ENCODE measurements at places on chromosomes 12 and 14.

DNA sequence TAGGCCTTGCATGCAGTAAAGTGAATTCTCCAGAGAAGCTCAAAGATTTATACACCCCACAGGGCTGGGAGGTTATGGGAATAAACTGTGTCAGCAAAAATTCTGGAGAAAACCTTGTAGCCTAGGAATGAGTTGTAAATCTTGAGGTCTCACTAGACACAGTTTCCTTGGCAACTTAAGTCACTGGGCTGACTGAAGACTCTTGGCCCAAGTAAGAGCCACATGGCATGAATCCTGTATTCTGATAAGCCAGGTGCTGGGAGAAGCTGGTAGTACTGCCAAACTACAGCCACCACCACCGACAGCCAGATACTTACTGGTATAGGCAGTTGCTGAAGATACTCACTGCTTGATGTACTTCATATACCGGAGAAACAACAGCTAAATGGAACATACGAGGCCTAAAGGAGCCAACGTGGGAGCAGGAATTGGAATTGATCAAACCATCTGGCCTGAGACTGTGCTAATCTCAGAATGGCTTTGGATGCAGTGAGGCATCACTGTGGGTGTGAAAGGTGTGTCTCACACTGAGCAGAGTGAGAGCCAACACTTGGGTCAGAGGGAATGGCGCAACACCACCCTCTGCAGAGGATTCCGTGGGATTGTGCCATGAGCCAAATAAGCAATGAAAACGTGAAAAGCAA is 102.8 kb upstream of the TMCC3 start:
- no peak for DNase-seq

DNA sequence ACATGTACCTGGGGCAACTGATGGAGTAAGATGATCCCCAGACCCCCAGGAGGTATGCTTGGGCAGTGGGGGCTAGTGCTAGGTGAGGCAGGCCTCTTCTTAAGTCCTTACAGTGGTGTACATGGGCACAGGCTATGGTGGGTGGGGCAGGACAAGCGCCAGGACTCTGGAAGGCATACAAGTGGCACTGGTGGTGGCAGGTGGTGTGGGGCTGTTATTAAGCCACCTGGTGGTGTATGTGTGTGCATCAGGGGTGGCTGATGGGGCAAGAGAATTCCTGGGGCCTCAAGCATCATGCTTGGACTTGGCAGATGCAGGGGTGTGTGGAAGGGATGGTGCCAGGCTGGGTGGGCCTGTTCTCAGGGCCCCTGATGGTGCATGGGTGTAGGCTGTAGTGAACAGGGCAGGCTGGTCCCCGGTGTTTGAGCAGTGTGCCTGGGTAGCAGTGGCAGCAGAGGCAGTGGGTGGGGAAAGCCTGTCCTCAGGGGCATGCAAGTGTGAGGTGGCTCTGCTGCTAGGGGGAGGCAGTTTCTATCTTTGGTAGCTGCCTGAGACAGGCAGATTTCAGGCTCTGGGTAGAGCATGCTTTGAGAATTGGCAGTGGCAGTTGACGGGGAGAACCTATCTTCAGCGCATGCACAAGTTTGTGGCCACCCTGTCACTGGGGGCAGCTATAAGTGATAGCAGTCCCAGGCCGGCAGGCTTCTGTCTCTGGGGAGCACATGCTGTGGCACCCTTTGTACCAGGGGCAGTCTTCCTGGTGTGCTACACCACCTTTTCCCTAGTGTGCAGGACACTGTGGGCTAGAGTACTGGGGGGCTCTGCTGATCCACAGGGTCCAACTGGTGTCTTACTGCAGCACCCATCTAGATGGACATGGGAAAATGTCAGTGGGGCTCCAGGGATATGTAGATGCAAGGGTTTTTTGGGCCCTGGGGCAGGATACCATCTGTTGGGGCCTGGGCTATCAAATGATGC is 52.6 kb upstream of the ABCD2 start:
- no peak for DNase-seq

DNA sequence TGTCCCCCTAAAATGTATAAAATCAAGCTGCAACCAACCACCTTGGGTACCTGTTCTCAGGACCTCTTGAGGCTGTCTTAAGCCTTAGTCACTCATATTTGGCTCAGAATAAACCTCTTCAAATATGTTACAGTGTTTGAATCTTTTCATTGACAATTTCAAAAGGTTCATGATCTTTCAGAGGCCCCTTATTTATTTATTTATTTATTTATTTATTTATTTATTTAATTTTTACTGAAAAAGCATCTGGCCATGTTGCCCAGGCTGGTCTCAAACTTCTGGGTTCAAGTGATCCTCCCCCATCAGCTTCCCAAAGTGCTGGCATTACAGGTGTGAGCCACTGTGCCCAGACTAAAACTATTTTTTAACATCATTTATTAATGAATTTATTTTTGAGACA is 8.2 kb upstream of the NUDT4 start:
- DNase-seq: no peak

- no peak for DNase-seq
Measured at GRCh38 chr12:127539226-127539858, 727.6 kb upstream of the TMEM132C start.

DNA sequence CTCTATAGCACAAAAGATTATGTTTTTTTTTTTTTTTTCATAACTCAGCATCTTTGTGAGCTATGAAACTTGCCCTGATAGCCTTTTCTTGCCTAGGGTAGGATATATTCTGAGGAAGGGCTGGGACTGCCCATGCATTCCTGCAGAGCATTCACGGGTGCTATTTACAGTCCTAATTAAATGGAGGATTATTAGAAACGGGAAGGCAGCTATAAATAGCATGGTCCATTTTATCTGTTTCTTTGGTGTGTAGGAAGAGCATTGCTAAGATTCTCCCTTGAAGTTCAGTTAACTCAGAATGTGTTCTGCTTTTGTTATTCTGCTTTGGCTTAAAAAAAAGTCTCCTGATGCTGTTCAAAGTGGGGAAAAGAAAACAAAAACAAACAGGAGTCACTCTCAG is 630.9 kb downstream of the DIO2 start:
- no peak for DNase-seq

- no peak for DNase-seq
Measured at GRCh38 chr12:15875863-15876262, 6.3 kb upstream of the STRAP start.

GRCh38 chr14:61300754-61301153 is 19.6 kb upstream of the TMEM30B start:
- no peak for DNase-seq

- DNase-seq: no peak
Measured at GRCh38 chr14:34219661-34220377, 242.2 kb downstream of the SPTSSA start.

- no peak for DNase-seq
Measured at GRCh38 chr14:76585616-76586015, 175.7 kb upstream of the VASH1 start.

GRCh38 chr14:105576525-105577088 is 50.2 kb downstream of the TMEM121 start:
- no peak for DNase-seq

- DNase-seq: no peak
Measured at GRCh38 chr12:12323591-12323990, 26.5 kb downstream of the MANSC1 start.

GRCh38 chr12:131547555-131547954 is 163.3 kb upstream of the SFSWAP start:
- DNase-seq: no peak

- DNase-seq: no peak
Measured at GRCh38 chr12:32906399-32907165, 10.0 kb upstream of the PKP2 start.

DNA sequence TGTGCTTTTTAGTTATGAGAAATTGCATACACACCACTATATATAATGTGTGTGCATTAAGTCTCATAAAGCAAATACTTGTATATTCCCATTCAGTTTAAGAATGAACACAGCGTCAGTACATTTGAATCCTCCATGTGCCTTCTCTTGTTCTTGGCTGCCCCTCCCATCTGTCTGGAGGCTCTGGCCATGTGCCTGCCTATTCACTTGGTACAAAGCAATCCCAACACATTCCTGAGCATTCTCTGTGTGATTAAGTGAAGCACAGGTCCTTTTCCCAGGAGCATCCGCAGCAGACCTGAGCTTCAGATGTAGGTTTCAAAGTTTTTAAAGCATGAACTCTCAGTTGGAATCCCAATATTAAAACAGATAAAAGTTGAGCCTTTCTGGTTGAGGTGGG is 58.7 kb downstream of the POLR3B start:
- DNase-seq: no peak

GRCh38 chr12:121649819-121650353 is 19.6 kb downstream of the MORN3 start:
- DNase-seq: no peak

GRCh38 chr12:120079411-120080400 is 36.8 kb downstream of the RAB35 start:
- DNase-seq: no peak

DNA sequence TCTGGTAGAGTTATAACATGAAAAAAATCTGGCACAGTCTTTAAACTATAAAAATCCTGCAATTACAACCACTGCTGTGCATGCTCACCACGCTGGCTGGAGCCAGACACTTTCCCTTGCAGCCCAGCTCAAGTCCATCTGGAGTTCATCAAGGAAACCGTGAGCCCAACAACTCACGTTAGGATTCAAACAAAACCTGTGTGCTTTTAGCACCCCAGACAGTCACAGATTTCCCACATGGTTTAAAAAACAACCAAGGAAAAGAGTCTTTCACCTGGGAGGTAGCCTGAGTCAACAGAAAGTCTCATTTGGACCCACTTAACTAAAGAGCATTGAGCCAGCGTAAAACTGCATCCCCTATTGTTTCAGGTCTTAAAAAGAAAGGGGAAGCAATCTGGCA is 4.7 kb downstream of the LRIG3 start:
- no peak for DNase-seq

- no peak for DNase-seq
Measured at GRCh38 chr12:116048879-116049278, 228.6 kb downstream of the MED13L start.

- DNase-seq: no peak
Measured at GRCh38 chr12:76084863-76085519, 506 bp upstream of the NAP1L1 start.

DNA sequence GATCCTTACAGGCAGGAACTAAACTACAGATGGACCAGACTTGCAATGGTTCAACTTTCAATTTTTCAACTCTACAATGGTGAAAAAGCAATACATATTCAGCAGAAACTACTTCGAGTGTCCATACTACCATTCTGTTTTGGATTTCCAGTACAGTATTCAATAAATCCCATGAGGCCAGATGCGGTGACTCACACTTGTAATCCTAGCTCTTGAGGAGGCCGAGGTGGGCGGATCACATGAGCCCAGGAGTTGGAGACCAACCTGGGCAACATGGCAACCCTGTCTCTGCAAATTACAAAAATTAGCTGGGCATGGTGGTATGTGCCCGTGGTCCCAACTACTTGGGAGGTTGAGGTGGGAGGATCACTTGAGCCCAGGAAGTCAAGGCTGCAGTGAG is 336.1 kb downstream of the MED13L start:
- DNase-seq: no peak

DNA sequence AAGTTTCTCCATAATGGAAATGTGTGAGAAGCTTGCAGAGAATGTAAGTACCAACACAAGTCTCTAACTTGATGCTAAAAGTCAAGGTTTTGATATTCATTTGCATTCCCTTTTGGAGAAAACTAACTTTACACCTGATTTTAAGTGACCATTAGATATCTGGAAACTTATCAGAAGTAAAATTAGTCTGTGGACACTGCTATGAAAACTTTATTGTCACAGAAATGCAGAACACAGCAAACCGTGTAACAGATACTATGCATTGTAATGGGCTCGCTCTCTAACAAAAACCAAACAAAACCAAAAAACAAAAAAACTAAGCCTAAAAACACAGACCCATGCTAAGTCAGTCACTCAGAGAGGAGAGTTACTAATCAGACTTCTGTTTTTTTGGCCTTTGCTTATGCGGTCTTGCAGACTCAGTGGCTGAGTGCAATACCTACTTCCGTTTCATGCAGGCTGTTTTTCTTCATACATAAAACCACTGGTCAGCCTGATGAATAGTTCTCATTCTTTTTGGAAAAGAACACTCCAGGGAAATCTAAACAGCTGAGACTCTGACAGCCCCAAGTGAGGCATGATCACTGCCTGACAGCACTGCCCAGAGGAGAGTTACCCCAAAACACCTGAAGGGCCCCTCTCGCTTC is 35.7 kb downstream of the NRDE2 start:
- DNase-seq: no peak

DNA sequence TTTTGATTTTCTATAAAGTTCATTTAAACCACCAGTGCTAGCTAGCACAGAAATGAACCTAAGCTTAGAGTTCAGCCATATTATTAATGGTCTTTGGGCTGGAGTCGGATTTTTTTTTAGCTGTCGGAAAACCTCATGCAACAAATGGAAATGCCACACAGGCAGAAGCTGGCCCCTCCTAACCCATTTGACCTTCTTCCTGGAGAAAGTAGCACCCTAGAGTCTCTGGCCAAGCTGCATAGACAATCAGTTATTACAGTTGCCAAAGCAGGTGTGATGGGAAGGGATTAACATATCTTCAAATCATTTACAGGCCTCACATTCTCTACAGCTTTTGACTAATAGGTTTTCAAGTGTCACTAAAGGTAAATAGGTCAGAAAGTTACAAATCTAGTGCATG is 49.4 kb downstream of the PTPRQ start:
- DNase-seq: no peak

- DNase-seq: no peak
Measured at GRCh38 chr12:117450209-117450608, 88.8 kb upstream of the NOS1 start.

GRCh38 chr12:58435647-58436046 is 484.7 kb downstream of the LRIG3 start:
- DNase-seq: no peak

GRCh38 chr12:117009759-117010158 is 89.5 kb downstream of the TESC start:
- DNase-seq: no peak

- no peak for DNase-seq
Measured at GRCh38 chr14:100664841-100665510, 61.7 kb upstream of the DLK1 start.

DNA sequence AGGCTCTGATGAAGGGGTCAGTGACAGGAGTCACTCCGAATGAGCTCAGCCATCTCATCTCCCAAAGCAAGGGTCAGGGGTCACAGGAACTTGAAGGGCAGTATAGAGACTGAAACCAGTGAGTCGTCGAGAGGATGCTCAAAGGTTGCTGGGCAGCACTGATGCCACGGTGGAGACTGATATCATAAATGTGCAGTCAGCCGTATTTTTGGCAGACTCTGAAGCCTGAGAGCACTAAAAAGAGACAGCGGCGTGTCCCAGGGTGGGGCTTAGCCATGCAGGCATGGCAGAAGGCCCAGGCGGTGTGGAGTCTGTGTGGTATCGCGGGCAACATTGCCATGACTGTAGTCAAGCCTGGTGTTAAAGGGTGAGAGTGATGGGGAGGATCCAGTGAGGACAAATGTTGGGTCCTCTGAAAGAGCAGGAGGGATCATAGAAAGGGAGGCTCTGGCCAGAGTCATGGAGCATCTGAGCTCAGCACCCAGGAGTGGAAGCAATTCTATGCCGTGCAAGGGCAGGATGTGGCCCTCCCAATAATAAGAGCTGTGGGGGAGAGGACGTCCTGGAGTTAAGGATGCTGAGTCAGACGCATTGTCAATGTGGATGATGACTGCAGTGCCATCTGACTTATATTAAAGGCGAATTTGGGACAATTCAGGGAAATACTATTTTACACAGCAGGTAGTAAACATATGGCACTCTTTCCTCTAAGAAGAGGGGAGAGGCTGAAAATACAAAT is 241.2 kb upstream of the FKBP4 start:
- DNase-seq: no peak

- no peak for DNase-seq
Measured at GRCh38 chr12:116101991-116102390, 175.5 kb downstream of the MED13L start.

All from activated CD8-positive, alpha-beta memory T cell treated with anti-CD3 and anti-CD28 coated beads for 48 hours (primary cell).